ENCODE measurements at places on chromosomes 7 and 10.

GRCh38 chr10:72692994-72693781 lies 1.2 kb downstream of the MCU start:
- DNase-seq, result no peak

DNA sequence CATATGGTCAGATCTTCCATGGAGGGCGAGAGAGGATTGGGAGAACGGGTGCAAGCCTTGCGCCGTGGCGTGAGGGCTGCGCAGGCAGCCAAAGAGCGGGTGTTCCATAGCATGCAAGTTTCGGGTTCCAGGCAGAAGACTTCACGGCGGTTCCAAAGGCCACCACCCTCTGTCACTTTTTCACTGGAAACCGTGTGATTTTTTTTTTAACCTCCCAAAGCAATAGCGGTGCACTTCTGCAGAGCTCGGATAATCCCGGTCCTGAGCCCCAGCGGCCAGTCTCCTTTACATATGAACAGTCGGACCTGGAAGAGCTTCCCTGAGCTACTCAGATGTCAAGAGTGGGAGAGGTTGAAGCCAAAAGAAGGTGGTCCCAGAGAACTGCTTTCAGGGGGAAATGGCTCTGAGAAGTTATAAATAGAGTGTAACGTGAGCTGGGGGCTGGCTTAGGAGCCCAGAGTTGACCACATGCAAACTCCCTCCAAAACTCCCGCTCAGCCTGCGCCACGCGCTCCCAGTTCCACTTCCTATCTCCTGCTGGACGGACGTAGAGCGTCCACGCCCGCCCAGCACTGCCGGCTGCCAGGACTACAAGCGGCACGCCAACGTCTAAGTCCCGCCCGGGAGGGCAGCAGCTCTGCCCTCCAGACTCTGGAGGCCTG lies at the start of gene MEOX2:
TSS of gene MEOX2 (minus strand) at position 389 of the 662 bp plus-strand sequence. CDS start at position 108, 281 bp downstream.
- DNase-seq, result peak; percentile 43

- DNase-seq, result no peak
Observed at GRCh38 chr7:102432442-102433218, 745 bp upstream of the ORAI2 start.

DNA sequence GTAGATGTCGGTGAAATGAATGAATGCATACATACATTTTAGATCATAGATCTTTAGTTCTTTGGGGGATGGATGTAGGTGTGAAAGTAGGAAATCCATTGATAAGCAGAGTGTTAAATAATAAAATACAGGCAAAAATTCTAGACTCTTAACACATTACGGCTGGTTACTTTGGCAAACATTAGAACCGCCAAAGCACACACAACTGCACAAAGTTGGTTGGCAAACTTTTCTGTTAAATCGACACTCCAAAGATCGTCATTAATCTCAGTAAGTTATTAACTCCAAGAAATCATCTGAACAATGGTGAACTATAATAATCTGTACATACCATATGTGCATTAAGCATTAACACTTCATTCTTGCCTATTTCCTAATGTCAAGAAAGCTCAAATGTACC lies 231.2 kb downstream of the PLXNA4 start:
- no peak for DNase-seq

DNA sequence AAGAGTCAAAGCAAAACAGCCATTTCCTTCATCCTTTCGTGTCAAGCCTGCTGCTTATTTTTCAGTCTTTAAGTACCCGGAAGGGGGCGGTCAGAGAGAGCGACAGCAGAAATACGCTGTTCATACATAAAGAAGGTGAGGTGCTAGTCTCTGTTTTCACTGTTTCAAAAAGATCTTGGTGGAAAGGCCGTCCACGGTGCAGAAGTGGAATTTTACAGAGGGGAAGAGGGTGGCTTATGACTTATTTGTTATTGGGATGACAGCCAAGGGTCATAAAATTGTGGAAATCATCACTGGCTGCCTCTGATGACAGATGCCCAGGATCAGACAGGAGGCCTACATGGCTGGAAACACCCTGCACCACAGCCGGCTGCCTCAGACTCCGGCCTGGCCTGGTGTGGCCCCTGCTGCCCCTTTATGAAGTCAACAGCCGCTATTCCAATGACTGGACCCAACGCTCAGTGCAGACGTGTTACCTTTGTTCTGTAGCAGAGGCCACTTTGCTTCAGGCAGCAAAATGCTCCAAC lies 57.0 kb downstream of the HIPK2 start:
- DNase-seq, result no peak
